ENCODE measurements at places on chromosomes 5 and 9.
A peak's percentile ranks its signal among the peaks of the same experiment; 100 is the strongest.

DNA sequence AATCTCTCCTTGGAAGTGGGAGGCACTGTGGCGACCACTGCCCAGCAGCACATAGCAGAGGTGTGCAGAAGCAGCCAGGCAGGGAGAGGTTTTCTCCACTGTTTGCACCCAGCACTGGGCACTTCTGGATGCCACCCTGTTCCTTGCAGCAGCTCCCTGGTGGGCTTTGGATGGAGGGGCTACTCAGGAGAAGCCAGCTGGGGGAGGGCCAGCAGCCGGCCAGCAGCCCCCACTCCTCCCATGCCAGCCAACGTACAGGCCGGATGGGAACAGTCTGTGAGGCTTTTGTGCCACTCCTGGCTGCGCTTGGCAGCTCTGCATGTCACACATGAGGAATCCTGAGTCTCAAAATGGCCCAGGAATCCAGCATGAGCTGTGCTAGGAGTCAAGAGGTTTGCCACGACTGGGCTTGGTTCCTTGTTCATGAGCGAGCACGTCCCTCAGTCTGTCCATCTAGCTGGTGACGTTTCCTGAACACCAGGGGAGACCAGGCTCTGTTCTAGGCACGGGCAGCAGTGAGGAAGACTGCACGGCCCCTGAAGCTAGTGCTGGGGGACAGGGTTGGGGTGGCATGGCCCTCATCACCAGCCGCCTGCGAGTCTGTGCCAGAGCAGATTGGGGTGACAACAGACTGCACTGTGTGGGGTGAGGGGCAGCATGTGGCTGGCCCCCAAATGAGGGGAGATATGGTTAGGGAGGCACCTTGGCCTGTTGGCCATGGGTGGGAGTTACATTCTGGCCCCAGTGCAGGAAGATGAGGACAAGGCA, 10.1 kb downstream of the PHF2 start:
- no peak for DNase-seq

DNA sequence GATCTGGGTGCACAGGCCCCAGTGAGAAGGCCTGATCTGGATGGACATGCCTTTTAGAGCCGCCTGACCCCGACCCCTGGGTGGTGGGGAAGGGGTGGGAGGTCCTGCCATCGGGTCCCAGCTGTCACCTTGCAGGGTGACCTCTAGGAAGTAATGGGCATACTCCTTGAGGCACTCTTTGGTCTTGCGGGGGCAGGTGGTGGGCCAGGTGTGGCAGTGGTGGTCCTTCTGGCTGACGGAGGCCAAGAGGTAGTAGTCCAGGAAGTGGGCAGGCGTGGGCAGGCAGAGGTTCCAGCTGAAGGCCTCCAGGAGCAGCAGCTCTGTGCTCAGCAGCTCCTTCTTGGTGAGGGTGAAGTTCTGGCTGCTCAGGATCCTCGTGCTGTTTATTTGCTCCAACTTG, 30.0 kb downstream of the FABP6 start:
- DNase-seq, result no peak

DNA sequence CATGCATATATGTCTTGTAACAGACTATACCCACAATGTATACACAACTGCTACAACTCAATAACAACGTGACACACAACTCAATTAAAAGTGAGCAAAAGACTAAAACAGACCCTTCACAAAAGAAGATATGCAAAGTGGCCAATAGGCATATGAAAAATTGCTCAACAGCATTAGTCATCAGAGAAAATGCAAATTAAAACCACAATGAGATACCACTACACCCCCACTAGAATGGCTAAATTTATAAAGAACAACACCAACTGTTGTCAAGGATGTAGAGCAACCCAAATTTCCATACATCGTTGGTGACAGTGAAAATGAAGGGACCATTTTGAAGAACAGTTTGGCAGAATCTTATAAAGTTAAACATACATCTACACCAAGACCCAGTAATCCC, 38.9 kb downstream of the GABRB2 start:
- peak; percentile 43 for DNase-seq

DNA sequence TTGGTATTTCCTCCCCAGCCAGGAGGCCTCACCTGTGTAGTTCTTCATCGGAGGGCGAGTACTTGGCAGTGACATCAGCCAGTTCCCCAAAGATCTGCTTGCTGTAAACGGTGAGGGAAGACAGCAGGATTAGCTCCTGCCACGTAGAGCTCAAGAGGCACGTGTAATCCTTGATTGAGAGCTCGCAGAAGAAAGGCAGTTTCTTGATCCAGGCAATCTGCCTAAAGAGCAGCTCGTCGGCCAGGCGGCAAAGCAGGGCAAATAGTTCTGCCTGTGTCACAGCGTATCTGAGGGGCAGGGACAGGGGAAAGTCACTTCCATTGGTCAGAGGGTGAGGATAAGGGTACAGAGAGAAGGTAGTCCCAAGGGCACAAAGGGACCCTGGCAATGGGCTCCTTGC, 28.6 kb upstream of the NR5A1 start:
- DNase-seq, result no peak

DNA sequence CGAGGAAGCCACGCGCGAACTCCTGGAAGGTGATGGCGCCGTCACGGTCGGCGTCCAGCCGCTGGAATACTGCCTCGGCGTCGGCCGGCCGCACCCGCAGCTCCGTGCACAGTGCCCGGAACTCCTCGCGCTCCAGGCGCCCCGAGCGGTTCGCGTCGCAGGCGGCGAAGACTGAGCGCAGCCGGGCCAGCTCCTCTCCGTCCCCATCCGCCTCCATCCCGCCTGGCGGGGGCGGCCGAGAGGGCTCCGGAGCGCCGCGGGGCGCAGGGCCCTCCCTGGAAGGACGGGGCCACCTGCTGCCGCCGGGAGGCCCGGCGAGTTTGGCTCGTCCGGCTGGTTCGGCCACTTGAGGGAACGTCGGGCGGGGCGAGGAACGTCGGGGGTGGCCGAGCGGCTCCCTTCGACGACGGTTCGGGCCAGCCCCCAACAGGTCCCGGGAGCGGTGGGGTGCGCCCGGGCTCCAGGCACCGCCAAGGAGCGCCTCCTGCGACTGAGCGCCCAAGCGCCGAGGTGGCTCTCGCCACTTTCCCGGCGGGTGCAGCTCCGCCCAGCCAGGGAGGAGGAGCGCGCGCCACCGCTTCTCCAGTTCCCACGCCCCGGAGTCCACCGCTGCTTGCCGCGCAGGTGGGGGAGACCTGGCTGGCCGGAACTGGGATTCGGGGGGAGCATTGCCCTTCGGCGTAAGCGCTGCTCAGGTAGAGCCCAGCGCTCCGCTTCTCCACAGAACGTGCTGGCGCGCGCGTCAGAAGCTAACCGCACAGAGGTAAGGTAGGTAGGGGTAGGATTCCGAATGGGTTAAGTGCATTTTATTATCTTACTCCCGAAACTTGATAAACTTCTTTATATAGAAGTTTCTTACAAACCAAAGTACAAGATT, at the start of gene RASEF:
RASEF (minus strand) TSS at position 492 of the 877 bp plus-strand sequence; CDS start at position 217, 275 bp downstream.
- DNase-seq, result no peak

DNA sequence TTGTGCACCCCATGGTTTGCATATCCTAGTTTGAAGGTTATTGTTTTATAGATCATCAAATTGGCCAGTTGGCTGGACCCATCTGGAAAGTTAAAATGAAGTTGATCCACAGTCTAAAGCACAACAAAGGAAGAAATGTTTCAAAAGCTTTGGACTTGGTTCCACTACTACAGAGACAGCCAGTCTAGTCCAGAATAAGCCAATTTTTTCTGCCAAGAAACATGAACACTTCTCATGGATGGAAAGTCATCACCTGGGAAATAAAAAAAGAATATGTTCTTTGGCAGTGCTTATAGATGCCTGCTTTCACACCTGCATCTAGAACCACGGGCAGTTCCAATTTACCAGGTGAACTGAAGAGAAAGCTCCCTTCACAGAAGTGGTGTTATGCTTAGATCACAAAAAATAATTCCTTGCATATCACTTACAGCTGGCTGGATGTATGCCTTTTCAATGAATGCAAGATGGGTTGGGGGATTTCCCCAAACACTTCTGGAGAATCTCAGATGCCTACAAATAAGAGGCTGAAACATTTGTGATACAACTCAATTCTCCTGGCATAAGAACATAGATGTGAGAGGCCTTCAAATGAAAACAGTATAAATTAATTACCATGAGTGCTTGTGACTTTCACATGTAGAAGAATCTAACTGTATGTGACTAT, 26.9 kb downstream of the C9 start:
- DNase-seq, result no peak

DNA sequence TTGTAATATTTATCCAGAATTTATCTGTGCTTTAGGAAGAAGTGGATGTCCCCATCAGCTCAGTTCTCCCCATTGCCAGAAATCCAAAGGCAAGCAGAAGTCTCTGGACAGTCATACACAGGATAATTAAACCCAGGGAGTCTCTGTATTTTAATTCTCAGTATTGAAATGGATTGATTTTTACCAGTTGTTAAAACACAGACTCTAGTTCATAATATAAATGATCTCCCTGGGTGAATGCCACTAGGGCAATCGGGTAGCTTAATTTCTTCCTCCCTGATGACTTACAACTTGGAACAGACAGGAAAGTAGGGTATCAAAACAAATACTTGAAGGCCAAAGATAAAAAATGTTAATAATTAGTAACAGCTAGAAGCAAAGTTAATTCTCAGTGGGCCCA, 66.5 kb upstream of the DAP start:
- DNase-seq, result no peak

DNA sequence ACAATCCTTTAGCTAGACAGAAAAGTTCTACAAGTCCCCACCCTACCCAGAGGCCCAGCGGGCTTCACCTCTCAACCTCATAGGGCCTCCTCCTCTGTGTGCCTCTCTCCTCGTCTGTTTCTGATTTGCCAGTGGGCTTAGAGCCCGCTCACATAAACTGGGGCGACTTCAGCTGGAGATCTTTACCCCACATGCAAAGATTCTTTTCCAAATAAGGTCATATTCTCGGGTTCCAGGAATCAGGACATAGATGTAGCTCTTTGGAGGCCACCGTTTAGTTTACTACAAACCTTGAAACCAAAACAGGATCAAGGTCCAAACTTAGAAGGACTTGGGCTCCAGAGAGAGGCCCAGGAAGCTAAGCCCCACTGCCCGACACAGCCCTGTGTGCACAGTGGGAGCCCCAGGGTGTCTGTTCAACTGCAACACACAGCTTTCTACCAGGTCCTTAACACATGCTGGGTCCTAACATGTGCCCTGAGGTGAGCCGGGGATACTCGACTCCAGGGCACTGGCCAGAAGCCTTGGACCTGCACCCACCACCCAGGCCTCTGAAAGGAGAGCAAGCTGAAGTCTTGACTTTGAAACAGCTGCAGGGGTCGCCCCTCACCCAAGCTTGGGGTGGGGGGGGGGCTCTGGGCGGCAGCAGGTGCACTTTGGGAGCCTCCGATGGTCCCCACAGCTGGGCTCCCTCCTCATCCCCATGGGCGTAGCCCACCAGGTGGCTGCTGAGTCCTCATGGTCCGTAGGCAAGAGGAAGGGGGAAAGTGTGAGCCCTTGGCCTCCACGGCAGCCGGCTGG, 26.8 kb upstream of the SLC12A7 start:
- DNase-seq, result no peak

DNA sequence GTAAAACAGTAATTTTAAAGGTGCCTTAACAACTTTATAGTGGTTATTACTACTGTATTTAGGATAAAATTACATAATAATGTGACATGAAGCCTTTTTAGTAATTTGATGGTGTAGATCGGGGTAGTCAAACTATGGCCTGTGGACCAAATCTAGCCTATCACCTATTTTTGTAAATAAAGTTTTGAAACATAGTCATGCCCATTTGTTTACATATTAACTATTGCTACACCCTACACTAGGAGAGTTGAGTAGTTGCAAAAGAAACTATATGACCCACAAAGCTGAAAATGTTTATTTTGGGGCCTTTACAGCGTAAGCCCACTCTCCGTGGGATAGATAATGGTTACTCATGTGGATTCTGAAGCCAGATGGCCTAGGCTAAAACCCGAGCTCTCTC, 6.2 kb downstream of the CEP78 start:
- DNase-seq, result no peak

DNA sequence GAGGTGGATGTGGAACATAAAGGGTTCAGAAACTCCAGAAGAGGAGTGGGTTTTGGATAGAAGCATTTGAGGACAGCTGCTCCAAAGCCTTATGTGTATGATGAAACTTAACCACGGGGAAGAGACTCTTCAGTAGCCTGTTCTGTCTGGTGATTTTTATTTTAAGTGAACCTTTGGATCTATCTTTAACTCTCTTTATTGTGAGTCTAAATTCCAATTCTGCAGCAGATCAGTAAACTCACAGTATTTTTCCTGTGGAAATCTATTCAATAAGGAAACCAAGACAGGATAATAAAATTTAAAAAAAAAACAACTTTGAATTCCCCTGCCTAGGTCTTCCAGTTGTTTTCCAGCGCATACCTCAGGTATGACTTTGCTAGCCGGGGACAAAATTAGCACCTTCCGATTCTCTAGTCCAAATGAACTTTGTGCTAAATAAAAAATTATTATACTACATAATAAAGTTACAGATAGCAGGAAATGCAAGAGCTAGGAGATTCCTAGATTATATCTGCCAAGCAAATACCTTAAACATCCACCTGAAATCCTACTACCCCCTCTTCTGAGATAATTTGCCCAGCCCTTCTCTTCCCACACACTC, 101.9 kb downstream of the NLN start:
- peak; percentile 40 for DNase-seq

DNA sequence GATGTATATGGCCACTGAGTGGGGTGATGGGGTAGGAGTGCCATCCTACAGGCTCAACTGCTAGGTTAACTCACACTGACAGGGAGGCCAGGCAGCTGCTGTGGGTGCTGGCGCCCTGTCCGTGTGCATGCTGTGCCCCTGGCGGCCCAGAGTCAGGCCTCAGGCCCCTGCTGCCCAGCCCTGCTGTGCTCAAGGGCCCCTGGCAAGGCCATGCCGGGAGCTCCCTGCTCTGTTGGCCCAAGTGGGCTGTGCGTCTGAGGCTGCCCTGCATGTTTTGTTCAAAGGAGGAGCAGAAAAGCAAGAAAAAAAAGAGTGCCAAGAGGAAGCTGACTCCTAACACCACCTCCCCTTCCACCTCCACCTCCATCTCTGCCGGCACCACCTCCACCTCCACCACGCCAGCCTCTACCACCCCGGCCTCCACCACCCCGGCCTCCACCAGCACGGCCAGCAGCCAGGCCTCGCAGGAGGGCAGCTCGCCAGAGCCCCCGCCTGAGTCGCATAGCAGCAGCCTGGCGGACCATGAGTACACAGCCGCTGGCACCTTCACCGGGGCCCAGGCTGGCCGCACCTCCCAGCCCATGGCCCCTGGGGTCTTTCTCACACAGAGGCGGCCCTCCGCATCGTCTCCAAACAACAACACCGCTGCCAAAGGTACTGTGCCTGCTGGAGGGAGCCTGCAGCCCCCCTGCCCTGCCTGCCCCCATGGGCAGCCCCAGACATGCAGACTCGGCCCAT, 100.1 kb downstream of the PHF2 start:
- no peak for DNase-seq

DNA sequence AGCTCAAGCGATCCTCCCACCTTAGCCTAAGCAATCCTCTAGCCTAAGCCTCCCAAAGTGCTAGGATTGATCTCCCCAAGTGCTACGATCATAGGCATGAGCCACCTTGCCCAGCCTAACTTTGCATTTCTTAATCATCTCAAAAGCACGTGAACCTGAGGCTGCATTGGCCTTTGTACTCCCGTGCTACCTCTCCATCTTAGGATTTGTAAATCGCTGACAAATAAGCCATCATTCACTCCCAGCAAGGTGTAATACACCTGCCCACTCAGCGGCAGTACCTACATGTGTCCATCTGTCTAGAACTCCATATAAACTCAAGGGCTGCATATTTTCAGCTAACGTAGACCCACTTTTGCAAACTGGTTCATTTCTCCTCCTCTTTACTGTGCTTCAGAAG, 2.8 kb downstream of the ANKH start:
- no peak for DNase-seq

- no peak for DNase-seq
Observed at GRCh38 chr5:125823572-125823971, 599.6 kb upstream of the GRAMD2B start.
